ENCODE measurements at places on chromosomes 13 and 19. TPM values are rescaled to one million over a fixed set of nuclear protein-coding genes. Genes with fewer than 3 reads are reported as not detected.
A peak's percentile ranks its signal among the peaks of the same experiment; 100 is the strongest.

ANGPTL4 gene
- total RNA-seq: 6.3 TPM

GRCh38 chr19:15320116-15320515 lies 12.2 kb downstream of the BRD4 start:
- H3K27ac ChIP-seq: peak overlapping the region; percentile 36
- H3K4me3 ChIP-seq: no peak overlapping the region
- DNase-seq: no peak
- peaks cover 91% of the 10 kb centered on the region for H3K4me1 ChIP-seq

DNA sequence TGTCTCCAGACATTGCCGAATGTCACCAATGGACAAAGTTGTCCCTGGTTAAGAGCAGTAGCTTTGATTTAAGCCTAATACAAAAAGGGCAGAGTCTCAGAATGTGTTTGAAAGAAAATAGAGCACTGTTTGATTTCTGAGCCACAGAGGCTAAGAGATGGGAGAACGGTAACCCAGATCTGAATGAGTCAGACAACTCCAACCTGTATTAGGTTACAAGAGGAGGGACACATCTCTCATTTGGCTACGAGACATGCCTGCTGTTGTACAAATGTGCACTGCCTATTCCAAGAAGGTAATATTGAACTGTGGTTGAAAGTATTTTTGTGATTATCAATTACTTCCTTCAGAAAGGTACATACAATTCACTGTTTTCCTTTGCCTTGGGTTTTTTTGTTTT lies 4.9 kb upstream of the HSPH1 start:
- H3K36me3 ChIP-seq: no peaks in the 10 kb centered on the region
- H3K4me3 ChIP-seq: no peak overlapping the region
- no peak for DNase-seq
- H3K27ac ChIP-seq: no peak overlapping the region
- H3K27me3 ChIP-seq: no peaks in the 10 kb centered on the region

DNA sequence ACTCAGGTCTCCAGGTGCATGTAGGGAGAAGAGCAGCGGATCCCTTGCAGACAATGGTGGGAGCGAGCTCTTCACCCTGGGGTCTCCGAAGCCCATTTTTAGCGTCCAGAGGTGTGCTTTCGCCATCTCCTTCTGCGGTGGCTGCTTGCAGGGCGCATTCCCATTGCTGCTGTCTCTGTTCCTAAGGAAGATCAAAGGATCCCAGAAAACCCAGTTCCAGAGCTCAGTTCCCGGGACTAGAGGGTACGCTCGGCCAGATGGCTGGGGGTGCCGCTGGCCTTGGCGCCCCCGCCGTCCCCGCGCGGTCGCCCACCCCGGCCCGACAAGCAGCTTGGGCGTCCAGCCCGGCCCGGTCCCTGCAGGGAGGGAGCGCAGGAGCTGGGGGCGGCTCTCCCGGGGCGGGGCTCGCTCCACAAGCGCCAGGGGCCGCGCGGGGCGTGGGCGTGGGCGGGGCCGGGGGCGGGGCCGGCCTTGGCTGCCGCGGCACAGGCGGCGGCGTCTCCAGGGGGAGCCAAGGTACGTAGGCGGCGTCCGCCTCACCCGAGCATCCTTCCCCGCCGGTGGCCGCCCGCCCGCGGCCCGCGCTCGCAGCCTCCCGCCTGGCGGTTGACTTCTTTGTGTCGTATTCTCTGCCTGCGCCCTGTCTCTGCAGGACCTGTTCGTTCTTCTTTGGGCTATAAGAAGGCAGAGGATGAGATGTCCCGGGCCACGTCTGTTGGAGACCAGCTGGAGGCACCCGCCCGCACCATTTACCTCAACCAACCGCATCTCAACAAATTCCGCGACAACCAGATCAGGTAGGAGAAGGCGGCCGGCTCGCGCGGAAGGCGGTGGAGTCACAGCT lies 96.8 kb downstream of the ATP8A2 start:
- no peak for DNase-seq
- H3K27me3 ChIP-seq: peaks cover 39% of the 10 kb centered on the region
- no peaks in the 10 kb centered on the region for H3K4me1 ChIP-seq

GRCh38 chr13:98609756-98610155 lies 32.8 kb upstream of the STK24 start:
- no peaks in the 10 kb centered on the region for H3K27me3 ChIP-seq
- H3K4me1 ChIP-seq: no peaks in the 10 kb centered on the region
- H3K27ac ChIP-seq: no peak overlapping the region
- no peaks in the 10 kb centered on the region for H3K36me3 ChIP-seq
- no peak for DNase-seq
- H3K4me3 ChIP-seq: no peak overlapping the region

GRCh38 chr13:106570299-106570852 lies 2.4 kb upstream of the ARGLU1 start:
- no peak overlapping the region for H3K4me3 ChIP-seq
- peak; percentile 90 for DNase-seq
- H3K27me3 ChIP-seq: no peaks in the 10 kb centered on the region
- peaks cover 11% of the 10 kb centered on the region for H3K4me1 ChIP-seq

- peaks cover 92% of the 10 kb centered on the region for H3K36me3 ChIP-seq
- H3K4me1 ChIP-seq: no peaks in the 10 kb centered on the region
- DNase-seq: no peak
- no peaks in the 10 kb centered on the region for H3K27me3 ChIP-seq
- H3K27ac ChIP-seq: no peak overlapping the region
Measured at GRCh38 chr19:45824041-45824471, 8.9 kb upstream of the RSPH6A start.

ZNF714 gene
- total RNA-seq: 5.9 TPM

GRCh38 chr13:40790154-40790616 lies 774 bp downstream of the SLC25A15 start:
- peak overlapping the region; percentile 83 for H3K27ac ChIP-seq
- no peak for DNase-seq
- peak overlapping the region; percentile 69 for H3K4me3 ChIP-seq
- peaks cover 10% of the 10 kb centered on the region for H3K4me1 ChIP-seq

DNA sequence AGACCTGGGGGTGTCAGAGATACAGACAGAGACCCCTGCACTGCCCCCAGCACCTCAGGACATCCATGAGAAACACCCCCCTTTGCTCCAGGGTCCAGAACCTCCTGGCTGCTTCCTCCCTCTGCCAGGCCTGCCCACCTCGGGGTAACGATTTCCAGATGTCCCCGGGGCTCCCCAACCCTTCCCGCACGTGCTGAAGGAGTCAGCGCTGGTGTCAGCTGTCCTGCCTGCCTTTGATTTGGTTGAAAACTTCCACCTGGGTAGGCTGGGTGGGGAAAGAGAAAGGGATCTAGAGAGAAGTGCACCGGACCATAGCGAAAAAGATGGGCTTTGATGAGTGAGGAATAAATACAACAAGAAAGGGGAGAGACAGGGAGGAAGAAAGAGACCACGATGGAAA lies 1.5 kb upstream of the CGB7 start:
- no peak overlapping the region for H3K27ac ChIP-seq
- peaks cover 35% of the 10 kb centered on the region for H3K27me3 ChIP-seq
- peaks cover 19% of the 10 kb centered on the region for H3K4me1 ChIP-seq
- no peak for DNase-seq
- no peak overlapping the region for H3K4me3 ChIP-seq

DNA sequence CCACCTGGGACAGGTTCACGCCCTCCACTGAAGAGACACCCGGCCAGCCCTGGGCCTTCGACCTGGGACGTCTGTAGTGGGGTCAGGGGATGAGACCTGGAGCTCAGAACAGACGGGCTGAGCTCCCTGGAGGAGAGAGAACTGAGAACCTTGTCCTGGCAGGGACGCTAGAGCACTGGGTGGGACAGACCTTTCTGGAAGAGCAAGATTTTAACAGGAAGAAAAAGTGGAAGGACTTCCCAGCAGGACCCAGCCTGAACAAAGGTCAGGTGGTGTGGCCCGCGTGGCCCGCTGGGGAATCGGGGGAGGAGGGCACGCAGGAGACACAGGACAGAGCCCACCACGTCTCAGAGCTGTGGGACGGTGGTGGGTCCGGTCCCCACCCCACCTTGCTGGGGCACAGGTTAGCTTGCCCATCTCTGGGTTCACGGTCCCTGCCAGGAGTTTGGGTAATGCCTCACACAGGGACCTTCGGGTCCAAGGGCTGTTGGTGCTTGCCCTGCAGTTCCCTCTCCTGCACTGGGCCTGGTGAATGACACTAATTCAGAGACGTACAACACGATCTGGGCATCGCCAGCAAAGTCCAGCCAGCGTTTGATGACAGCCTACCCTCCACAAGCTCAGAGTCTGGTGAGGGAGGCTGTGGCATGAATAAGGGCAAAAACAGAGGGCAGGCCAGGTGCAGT lies 1.2 kb upstream of the EFNA2 start:
- DNase-seq: no peak
- H3K4me3 ChIP-seq: no peak overlapping the region
- H3K27me3 ChIP-seq: peaks cover 52% of the 10 kb centered on the region
- H3K36me3 ChIP-seq: no peaks in the 10 kb centered on the region
- no peaks in the 10 kb centered on the region for H3K4me1 ChIP-seq

SYCN gene
- not detected for total RNA-seq

DNA sequence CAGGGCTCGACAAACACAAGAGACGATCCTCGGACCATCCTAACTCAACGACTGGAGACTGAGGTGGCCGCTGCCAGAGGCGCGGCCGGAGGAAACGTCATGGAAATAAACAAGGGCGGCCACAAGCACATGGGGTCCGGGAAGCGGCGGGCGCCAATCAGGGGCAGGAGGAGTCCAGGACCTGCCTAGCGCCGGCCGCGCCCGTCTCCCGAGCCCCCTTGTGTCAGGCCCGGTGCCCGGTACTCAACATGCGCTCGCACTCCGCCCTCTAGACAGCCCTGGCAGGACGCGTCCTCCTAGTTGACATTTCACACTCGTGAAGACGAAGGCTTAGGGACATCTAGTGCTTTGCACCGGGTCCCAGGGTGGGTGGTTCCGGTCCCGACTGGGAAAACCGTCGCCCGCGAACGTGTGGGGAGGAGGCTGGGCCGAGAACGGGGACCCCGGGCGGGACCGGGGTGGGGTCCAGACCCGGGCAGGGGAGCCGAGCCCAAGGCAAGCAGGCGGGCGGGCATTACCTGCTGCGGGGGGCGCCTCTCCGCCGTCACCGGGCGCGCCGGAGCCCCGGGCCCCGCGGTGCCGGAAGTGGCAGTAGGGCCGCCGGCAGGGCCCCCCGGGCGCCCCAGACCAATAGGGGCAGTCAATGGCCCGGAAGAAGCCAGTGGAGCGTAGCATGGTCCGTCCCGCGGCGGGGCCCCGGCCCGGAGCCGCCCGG lies 442 bp downstream of the REXO1 start:
- DNase-seq: peak; percentile 79
- no peaks in the 10 kb centered on the region for H3K36me3 ChIP-seq
- H3K4me3 ChIP-seq: peak overlapping the region; percentile 80
- H3K4me1 ChIP-seq: peaks cover 56% of the 10 kb centered on the region

GRCh38 chr13:66992183-66992582 lies 238.0 kb downstream of the PCDH9 start:
- H3K36me3 ChIP-seq: no peaks in the 10 kb centered on the region
- H3K27ac ChIP-seq: no peak overlapping the region
- H3K27me3 ChIP-seq: no peaks in the 10 kb centered on the region
- DNase-seq: no peak

- H3K4me1 ChIP-seq: peaks cover 19% of the 10 kb centered on the region
- peak overlapping the region; percentile 82 for H3K4me3 ChIP-seq
- peaks cover 41% of the 10 kb centered on the region for H3K36me3 ChIP-seq
- DNase-seq: no peak
- H3K27me3 ChIP-seq: no peaks in the 10 kb centered on the region
Measured at GRCh38 chr19:1356508-1356865, 27.2 kb upstream of the NDUFS7 start.

GRIN2D gene
- total RNA-seq: 0.61 TPM

GNA15 gene
- total RNA-seq: 18.6 TPM

S1PR2 gene
- total RNA-seq: 21.7 TPM

GJB2 gene
- total RNA-seq: 0.93 TPM

DNA sequence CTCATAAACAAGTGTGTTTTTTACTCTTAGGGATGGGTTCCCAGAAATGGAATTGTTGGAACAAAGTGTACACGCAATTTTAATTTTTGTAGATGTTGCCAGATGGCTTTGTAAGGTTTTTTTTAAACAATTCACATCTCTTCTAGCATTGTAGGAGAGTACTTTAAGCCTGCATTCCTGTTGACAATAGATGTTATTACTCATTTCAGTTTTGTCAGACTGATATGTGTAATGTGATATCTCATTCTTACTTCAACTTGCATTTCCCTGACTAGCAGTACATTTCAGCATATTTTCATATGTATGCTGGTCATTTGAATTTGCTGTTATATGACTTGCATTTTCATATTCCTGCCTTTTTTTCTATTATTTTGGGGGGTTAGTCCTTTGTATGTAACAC lies 186.6 kb upstream of the SLITRK6 start:
- H3K36me3 ChIP-seq: no peaks in the 10 kb centered on the region
- H3K27ac ChIP-seq: no peak overlapping the region
- no peak for DNase-seq
- no peaks in the 10 kb centered on the region for H3K27me3 ChIP-seq
- H3K4me1 ChIP-seq: no peaks in the 10 kb centered on the region
- no peak overlapping the region for H3K4me3 ChIP-seq

SIGLEC11 gene
- total RNA-seq: 2.5 TPM

- peak overlapping the region; percentile 81 for H3K27ac ChIP-seq
- peak overlapping the region; percentile 54 for H3K4me3 ChIP-seq
- H3K4me1 ChIP-seq: peaks cover 54% of the 10 kb centered on the region
- peak; percentile 99 for DNase-seq
Measured at GRCh38 chr19:40603389-40604170, 2.4 kb downstream of the LTBP4 start.

DNA sequence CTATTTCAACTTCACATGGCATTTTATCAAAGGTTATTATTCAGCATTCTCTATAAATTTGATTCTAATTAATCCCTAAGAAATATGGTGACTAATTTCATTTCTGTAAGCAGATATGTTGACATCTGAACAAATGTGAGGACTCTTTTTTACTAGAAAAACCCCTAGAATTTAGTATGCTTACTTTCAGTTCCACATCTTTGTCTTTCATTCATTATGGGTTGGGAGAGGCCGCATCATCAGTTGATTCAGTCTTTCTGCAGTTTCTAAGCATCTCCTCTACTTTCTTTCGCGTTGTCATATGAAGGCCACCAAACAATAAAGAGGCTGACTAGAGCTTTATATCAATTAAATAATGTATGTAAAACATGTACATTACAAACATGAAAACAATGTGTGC lies 55.4 kb upstream of the MTIF3 start:
- no peak overlapping the region for H3K27ac ChIP-seq
- no peak for DNase-seq
- no peaks in the 10 kb centered on the region for H3K27me3 ChIP-seq
- no peaks in the 10 kb centered on the region for H3K4me1 ChIP-seq
- H3K36me3 ChIP-seq: no peaks in the 10 kb centered on the region

GRCh38 chr19:38691938-38692457 lies 44.5 kb downstream of the ACTN4 start:
- no peak for DNase-seq
- H3K4me1 ChIP-seq: peaks cover 72% of the 10 kb centered on the region
- H3K27ac ChIP-seq: peak overlapping the region; percentile 79
- peaks cover 11% of the 10 kb centered on the region for H3K36me3 ChIP-seq

C1QTNF9 gene
- total RNA-seq: not detected

DNA sequence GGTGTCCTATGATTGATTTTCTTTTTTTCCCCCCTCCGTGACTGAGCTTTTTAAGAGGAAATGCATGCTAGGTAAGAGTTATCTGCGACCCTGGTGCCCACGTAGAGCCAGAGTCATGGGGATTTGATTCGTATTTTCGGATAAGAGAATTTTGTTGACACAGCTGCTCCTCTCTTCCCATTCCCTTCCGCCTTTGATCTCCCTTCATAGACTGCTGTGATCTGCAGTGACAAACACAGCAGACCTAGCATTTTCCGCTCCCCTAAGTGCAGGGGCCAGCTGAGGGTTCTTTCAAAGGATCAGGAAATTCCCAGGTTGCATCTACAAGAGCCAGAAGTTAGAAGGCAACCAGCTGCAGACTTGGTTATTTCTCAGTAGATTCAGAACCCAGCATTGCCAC lies 70.5 kb downstream of the ZNF568 start:
- no peaks in the 10 kb centered on the region for H3K27me3 ChIP-seq
- no peak overlapping the region for H3K4me3 ChIP-seq
- no peak for DNase-seq
- H3K36me3 ChIP-seq: no peaks in the 10 kb centered on the region
- no peaks in the 10 kb centered on the region for H3K4me1 ChIP-seq
